ENCODE measurements at places on chromosomes 16 and 17.
A peak's percentile ranks its signal among the peaks of the same experiment; 100 is the strongest.

- no peak for DNase-seq
These were observed 54.7 kb downstream of the PLCG2 start for GRCh38 chr16:81833751-81834150.

DNA sequence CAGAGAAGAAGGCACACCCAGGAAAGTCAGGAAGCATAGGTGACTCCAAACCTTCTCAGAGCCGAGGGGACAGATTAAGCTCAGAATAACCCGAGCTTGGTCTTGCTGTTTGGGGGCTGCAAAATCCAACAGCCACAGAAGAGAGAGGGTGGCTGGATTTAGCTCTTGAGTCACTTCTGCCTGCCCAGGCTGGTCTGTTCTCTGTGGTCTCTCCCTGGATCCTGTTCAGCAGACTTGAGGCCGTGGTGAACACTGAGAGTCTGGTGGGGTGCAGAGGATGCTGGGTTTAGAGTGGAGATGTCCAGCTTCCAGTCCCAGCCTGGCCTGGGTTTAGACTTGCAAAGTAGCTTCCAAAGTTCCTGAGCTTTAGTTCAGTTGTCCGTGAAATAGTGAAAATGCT is 8.8 kb downstream of the SLC26A11 start:
- no peak for DNase-seq

- peak; percentile 39 for DNase-seq
These were observed 1.5 kb upstream of the ALDH3A2 start for GRCh38 chr17:19646788-19647696.

DNA sequence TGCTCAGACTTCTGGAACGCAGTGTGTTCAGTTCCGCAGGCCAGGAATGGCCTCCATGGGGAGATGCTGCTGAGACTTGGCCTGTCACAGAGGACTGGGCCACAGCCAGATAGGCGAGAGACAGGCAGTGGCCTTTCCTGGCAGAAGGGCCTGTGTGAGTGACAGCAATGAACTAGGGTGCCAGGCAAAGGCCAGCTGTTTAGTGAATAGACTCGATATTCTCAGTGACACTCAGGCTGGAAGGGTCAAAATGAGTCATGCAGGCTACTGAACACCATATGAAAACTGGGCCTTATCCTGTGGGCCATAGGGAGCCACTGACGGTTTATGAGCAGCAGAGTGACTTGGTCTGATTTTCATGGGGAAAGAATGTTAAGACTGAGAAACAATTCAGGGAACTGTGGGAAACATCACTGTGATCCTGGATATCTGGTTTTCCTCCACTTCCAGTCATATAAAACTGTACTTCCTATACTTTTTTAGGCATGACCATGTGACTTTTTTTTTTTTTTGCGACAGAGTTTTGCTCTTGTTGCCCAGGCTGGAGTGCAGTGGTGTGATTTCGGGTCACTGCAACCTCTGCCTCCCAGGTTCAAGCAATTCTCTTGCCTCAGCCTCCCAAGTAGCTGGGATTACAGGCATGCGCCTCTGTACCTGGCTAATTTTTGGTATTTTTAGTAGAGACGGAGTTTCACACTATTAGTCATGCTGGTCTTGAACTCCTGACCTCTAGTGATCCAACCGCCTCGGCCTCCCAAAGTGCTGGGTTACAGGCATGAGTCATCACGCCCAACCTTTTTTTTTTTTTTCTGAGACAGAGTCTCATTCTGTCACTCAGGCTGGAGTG is 5.2 kb upstream of the NUBP1 start:
- peak; percentile 88 for DNase-seq

- DNase-seq, result no peak
These were observed 73.4 kb upstream of the CREBBP start for GRCh38 chr16:3953728-3954410.

- DNase-seq, result peak; percentile 44
These were observed 4.1 kb downstream of the MAP3K14 start for GRCh38 chr17:45312477-45313420.

DNA sequence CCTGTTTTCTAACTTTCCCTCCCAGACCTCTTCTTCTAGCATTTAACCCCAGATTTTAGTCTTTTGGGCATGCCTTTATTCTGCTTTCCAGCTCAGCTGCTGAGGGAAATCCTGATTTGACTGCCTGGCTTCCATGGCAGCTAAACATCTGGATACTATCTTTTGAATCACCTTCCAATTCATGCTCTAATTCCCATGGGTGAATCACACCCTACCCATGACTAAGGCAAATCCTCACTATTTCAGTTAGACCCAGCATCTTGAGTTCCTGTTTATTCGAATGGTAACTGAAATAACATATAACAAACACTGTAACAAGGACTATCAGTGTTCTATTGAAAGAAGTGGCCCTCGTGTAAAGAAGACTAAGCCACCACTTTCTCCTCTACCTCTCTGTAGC is 29.8 kb downstream of the CA10 start:
- DNase-seq, result no peak

GRCh38 chr16:13957197-13958078 is 37.5 kb downstream of the ERCC4 start:
- peak; percentile 97 for DNase-seq
